Large intestine (tissue), 12 donors: ENCODE measurements at places on chromosomes 1 and 21. TPM values are rescaled to one million over a fixed set of nuclear protein-coding genes. Genes with fewer than 3 reads are reported as not detected.

DNA sequence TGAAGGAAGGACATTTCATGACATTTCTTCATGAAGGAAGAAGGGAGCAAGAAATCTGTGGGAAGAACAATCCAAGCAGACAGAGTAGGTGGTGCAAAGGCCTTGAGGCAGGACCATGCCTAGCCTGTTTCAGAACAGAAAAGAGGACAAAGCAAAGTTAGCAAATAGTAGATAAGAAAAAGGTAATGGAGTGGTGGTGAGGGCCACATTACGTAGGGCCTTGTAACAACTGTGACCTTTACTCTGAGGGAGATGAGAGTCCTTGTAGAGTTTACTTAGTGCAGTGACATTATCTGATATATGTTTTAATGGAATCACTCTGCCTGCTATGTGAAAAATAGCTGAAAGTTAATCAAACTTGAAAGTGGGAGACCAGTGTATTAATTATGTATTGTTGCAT is 6.4 kb upstream of the TSNAX start:
- peak; percentile 69 for DNase-seq

DNA sequence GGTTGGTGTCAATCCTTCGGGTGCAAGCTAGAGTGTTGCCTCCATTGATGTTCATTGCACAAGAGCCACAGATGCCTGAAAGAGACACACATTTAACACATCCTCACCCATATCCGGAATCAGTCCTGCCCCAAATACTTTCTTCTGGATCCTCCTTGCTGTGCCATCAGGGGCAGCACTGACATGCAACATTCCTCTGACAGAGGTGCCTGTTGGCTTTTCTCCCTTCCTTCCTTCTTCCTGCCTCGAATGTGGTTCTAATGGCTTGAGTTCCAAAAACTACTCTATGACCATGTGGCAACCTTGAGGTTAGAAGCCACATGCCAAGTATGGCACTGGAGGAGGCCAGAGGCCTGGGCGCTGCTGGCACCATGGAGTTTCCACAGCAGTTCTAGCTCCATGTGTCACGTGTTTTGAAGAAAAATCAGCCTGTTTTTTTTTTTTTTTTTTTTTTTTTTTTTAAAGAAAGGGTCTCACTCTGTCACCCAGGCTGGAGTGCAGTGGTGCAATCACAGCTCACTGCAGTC is 17.0 kb upstream of the ATP13A2 start:
- no peak for DNase-seq

- DNase-seq, result no peak
These were observed 10.8 kb downstream of the MAGI3 start for GRCh38 chr1:113401067-113401466.

DNA sequence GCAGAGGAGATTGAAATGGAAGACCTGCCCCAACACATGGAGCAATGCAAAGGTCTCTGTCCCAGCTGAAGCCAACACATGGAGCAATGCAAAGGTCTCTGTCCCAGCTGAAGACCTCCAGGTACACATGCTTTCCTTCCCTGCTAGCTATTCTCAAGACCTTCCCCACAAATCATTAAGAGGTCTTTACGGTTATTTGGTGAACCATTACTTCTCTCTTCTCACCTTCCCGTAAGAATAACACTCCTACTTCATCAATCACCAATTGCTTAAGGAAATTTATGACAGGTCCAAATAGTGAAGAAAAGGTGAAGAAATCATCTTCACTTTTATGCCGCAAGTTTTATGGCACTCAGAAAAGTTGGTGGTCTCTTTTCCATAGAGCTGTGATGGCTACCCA is 138.8 kb downstream of the NTPCR start:
- no peak for DNase-seq

GRCh38 chr1:76871355-76871974 is 4.2 kb downstream of the ST6GALNAC5 start:
- DNase-seq, result no peak

DNA sequence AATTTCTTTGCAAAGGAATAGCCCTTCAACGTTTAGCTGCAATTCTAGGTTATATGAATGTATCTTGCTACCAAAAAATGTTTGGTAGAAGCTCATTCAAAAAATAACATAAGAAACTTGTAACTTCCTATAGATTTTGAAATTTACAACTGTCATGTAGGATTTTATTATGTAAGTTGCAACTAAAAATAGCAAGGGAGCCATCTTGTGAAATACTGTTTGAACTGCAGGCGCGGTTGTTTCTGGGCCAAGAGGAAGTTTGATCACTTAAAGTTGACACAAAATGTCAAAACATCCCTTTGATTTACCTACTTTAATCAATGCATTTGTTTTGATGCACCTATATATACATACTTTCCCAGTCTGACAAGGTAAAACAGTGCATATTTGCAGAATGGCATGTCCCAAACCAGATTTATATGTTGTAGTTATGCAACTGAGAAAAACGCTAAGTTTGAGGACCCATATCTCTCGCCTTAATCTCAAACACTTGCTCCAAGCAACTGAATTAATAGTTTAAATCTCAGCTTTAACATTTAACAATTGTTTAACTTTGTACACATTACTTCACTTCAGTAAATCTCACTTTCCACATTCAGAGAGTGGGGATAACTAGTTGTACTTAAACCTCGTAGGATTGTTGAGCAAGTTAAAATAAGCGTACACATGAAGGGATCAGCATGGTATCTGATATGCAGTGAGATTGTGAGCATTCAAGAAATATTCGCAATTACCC is 63.9 kb downstream of the KCNK2 start:
- DNase-seq, result peak; percentile 4

GRCh38 chr1:208118841-208119606 is 125.2 kb downstream of the PLXNA2 start:
- DNase-seq, result no peak

DNA sequence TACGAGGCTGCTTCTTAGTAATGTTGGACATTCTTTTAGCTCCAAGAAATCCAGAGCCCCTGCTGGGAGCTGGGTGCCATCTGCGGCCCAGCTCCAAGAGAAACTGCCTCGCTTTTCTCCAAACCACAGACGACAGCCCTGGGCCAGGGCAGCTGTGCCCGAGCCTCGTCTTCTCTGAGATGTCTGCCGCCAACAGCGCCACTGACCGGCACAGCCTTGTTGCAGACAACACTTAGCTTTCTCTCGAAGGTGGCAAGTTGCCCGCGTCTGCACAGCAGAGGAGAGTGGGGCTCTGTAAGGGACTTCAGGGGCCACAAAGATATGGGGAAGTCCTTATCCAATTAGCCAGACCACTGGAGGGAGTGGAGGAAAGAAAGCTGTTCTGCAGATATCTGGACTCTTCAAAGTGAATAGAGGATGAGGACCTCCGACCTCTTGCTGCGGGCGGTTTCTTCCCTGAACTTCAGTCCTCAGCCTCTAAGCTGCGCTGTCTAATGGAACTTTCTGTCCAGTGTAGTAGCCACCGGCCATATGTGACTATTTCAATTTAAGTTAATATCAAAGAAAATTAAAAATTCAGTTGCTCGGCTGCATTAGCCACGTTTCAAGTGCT is 63.9 kb upstream of the DISP3 start:
- DNase-seq, result no peak

- no peak for DNase-seq
These were observed 4.4 kb upstream of the C1orf56 start for GRCh38 chr1:151043163-151043562.

GRCh38 chr1:165717918-165718515 is 19.7 kb upstream of the ALDH9A1 start:
- peak; percentile 31 for DNase-seq

DNA sequence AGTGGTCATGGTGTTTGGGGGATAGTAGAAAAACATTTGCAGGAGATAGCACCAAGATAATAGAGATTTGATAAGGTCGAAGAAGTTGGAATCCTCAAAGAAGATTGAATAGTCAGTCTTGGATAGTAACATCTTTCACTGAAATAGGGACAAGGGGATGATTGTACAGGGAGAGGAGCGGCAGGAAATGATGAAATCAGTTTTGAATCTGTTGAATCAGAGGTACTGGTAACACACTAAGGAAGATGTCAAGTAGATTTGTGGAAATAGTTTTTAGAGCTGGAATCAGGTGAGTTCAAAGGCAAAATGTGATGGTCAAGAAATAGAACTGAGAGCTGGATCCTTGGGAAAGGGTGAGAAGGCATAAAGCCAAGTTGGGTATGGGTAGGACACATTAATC is 26.5 kb downstream of the CAP1 start:
- DNase-seq, result no peak

DNA sequence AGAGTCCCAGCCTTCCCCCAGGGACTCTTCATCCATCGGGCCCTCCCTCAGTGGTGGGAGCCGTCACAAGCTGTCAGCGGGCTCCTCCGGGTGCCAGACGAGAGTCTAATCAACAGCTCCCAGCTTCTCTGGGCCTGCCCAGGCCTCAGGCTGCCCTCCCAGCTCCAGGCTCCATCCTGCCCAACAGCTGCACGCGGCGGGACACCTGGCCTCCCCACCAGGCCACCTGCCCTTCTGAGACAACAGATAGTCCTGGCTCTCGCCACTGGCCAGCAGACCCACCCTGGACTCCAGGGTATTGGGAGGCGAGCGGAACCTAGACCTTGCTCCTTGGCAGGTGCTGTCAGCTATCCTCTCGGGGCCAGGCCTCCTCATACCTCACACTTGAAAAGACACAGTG is 3.1 kb downstream of the WNT4 start:
- DNase-seq, result no peak

DNA sequence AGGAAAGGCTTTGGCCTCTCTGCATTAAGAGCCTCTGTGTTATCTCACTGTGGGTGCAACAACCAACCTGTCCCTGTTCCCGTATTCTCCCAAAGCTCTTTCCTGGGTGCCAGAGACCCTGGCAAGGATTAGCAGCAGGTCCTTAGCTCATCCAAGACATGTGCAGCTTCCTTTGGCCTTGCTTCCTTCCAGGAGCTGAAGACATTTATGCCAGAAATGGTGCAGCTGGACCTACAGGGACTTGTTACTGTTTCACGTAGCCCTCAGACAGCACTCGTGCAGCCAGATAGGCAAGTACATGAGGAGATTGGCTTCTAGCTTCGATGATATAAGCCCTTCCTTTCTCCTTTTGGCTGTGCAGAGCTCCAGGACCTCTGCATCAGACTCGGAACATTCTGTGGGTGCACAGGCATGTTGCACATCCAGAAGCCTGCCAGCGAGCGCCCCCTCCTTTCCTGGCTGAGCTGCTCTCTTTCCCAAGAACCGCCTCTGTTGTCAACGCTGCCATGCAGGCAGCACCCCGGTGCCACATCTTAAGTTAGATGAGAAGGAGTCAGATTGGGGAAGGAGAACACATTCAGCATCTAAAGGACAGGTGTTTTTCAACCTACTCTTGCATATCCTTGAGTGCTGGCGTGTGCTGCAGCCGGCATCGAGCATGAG is 284.5 kb upstream of the PLXNA2 start:
- DNase-seq, result no peak

- no peak for DNase-seq
These were observed 63.1 kb downstream of the PLPPR4 start for GRCh38 chr1:99327357-99327756.

DNA sequence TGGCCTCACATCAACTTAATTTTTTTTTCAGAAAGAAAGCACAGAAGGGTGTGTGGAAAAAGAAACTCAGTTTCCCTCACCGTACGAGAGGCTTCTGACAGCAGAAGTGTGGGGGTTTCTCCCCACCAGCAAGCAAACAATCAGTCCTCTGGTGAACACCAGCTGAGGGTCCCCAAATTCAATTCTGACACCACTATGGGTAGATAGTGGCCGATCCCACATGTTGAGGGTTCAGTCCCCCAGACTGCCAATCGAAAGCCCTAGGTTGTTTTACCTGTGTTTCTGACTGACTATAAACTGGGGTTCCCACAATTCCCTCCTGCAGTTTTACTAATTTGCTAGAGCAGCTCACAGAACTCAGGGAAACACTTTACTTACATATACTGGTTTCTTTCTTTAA is 2.1 kb downstream of the IFI6 start:
- no peak for DNase-seq

Gene CFHR1
- polyA plus RNA-seq, result 0.16 TPM

Gene SPRR2A
- polyA plus RNA-seq, result not detected

Gene SV2A
- 5.1 TPM for polyA plus RNA-seq

Gene TSPEAR
- 0.55 TPM for polyA plus RNA-seq

Gene HENMT1
- polyA plus RNA-seq, result 9.5 TPM

Gene RIPK4
- polyA plus RNA-seq, result 22.2 TPM
